ENCODE measurements at places on chromosomes 2 and 18. TPM values are rescaled to one million over a fixed set of nuclear protein-coding genes. Genes with fewer than 3 reads are reported as not detected.

GRCh38 chr2:149903626-149904025, 316.1 kb upstream of the MMADHC start:
- H3K4me3 ChIP-seq, result no peak overlapping the region
- H3K4me1 ChIP-seq, result no peaks in the 10 kb centered on the region
- no peaks in the 10 kb centered on the region for H3K36me3 ChIP-seq
- no peaks in the 10 kb centered on the region for H3K27me3 ChIP-seq
- DNase-seq, result no peak

Gene ACOXL
- total RNA-seq, result not detected

Gene FAM237A
- not detected for total RNA-seq

- H3K27ac ChIP-seq, result peak within 1 kb of the TSS; percentile 72
- no peaks in the 10 kb centered on the region for H3K27me3 ChIP-seq
- H3K36me3 ChIP-seq, result peaks cover 11% of the 10 kb centered on the region
- H3K4me1 ChIP-seq, result peaks cover 19% of the 10 kb centered on the region
- H3K4me3 ChIP-seq, result peak within 1 kb of the TSS; percentile 75
- DNase-seq, result peak; percentile 85
These were observed at the start of gene SNED1 for GRCh38 chr2:240997856-240998705. TSS of gene SNED1 (plus strand) at chr2:240998618. CDS start at chr2:240998838, 220 bp downstream.

Gene OR6B2
- total RNA-seq, result not detected

DNA sequence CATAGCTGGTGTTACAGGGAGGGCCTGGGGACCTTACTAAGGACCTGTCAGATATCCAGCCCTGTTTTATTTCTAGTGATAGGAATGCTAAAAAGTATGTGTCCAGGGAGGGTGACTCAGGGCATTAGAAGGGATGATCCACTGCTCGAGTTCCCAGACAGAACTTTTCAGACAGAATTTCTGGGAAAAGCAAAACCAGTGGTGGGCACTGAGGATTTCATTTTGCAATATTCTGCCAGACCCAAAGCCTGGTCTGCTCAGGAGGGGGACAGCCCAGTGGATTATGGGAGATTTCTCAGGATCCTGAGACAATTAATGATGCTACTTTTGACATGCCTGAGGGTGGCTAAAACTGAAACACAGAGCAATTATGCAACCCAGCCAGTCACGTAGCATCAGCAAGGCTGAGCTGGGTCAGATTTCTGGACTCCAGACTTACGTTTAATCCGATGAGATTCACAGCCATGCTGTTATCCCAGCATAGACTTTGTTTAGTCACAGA, 4.7 kb upstream of the KCNE4 start:
- H3K4me3 ChIP-seq, result no peak overlapping the region
- H3K27me3 ChIP-seq, result no peaks in the 10 kb centered on the region
- no peaks in the 10 kb centered on the region for H3K36me3 ChIP-seq
- H3K4me1 ChIP-seq, result peaks cover 20% of the 10 kb centered on the region
- DNase-seq, result peak; percentile 88

GRCh38 chr2:33432871-33433270, 43.6 kb upstream of the RASGRP3 start:
- H3K4me1 ChIP-seq, result peaks cover 14% of the 10 kb centered on the region
- no peak overlapping the region for H3K27ac ChIP-seq
- H3K27me3 ChIP-seq, result no peaks in the 10 kb centered on the region
- no peaks in the 10 kb centered on the region for H3K36me3 ChIP-seq
- H3K4me3 ChIP-seq, result no peak overlapping the region
- no peak for DNase-seq

- peaks cover 11% of the 10 kb centered on the region for H3K4me1 ChIP-seq
- H3K4me3 ChIP-seq, result no peak overlapping the region
- no peak for DNase-seq
- no peaks in the 10 kb centered on the region for H3K36me3 ChIP-seq
- H3K27me3 ChIP-seq, result no peaks in the 10 kb centered on the region
These were observed 47.3 kb downstream of the COA5 start for GRCh38 chr2:98561018-98561417.

Gene MPHOSPH10
- total RNA-seq, result 19.3 TPM

Gene STON1
- total RNA-seq, result 12.1 TPM

Gene STK11IP
- total RNA-seq, result 16.8 TPM

DNA sequence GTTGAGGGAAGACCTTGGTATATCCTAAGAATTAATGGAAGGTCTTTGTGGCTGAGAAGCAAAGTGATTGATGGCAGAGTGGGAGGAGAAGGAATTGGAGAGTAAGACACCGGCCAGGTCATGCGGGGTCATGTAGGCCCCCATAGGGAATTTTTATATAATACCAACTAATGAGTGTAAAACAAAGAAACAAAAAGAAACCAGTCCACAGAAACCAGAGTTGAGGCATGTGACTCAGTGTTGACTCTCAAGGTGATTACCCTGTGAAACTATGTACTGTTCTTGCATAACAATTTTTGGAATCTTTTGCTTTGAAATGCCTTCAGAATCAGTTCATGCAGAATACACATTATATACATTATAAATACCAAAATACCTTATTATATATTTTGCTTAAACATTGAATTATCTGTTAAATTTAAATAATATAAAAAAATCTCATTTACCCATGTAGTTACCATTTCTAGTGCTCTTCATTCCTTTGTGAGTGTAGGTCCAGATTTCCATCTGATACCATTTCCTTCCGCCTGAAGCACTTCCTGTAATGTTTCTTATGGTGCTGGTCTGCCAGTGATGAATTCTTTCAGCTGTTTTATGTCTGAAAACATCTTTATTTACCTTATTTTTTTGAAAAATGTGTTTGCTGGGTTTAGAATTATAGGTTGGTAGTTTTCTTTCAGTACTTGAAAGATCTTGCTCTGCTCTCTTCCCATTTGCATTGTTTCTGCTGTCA, 8.6 kb downstream of the CLIP4 start:
- peak; percentile 72 for DNase-seq
- H3K4me1 ChIP-seq, result peaks cover 4% of the 10 kb centered on the region
- H3K27me3 ChIP-seq, result no peaks in the 10 kb centered on the region
- H3K27ac ChIP-seq, result peak overlapping the region; percentile 70
- no peak overlapping the region for H3K4me3 ChIP-seq
- H3K36me3 ChIP-seq, result peaks cover 2% of the 10 kb centered on the region

Gene PPP1CB
- 172 TPM for total RNA-seq

GRCh38 chr2:43998263-43998662, 2.5 kb upstream of the LRPPRC start:
- no peak overlapping the region for H3K27ac ChIP-seq
- DNase-seq, result no peak
- no peaks in the 10 kb centered on the region for H3K4me1 ChIP-seq
- H3K36me3 ChIP-seq, result no peaks in the 10 kb centered on the region

DNA sequence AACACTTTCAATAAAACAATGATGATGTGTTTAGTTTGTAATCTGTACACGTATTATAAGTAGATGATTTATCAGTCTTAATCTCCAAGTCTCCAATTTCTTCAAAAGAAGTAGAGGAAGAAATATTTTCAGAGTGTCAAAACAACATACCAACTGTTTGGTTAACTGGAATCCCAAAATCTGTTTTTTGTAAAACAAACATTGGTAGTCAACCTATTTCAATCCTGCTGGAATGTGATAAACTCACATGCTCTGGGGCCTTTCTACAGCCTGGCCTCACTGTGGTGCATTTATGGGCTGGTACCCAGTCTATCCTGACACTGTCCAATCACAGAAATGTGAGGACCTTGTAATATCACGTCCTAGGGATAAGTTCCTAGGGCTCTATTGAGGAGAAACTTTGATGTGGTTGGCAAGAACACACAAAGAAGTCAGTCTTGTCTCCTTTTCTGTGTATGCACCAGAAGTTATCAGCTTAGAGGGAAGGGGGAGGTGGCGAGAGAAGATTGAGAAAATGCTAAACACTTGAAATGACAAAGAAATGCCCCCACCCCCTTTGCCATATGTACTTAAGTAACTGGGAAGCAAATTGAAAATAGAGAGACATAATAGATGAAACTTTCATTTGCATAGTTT, 47.2 kb downstream of the PRKRA start:
- no peaks in the 10 kb centered on the region for H3K27me3 ChIP-seq
- DNase-seq, result no peak
- peaks cover 5% of the 10 kb centered on the region for H3K4me1 ChIP-seq
- no peak overlapping the region for H3K4me3 ChIP-seq
- no peaks in the 10 kb centered on the region for H3K36me3 ChIP-seq
- H3K27ac ChIP-seq, result peak overlapping the region; percentile 17

Gene TNFAIP6
- 53.8 TPM for total RNA-seq

Gene ERMN
- total RNA-seq, result 0.17 TPM

DNA sequence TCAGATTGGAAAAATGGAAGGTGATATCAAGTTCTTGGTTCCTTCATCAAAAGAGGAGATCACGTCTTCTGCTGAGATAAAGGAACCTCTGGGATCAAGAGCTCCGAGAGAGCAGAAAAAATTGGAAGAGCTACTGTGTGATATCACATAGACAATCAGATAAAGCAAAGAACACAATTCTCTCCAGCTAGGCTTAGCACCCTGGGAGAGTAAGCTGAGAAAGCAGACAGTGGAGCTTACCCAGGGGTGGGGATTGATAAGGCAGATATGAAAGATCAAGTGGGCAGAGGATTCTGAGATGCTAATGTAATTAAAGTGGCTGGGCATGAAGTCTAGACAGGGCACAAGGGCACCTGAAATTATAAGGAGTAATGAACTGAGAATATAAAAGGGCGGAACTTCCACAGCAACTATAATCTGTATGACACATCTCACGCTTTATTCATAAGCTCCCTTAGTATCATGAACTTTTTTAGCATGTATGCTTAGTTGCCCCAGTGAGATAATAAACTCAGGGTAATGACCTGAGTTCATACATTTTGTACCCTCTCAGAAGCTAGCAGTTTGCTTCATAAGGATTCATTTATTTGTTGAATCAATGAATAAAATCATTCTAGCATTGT, 65.8 kb downstream of the FAM161A start:
- H3K27me3 ChIP-seq, result peaks cover 5% of the 10 kb centered on the region
- H3K4me1 ChIP-seq, result no peaks in the 10 kb centered on the region
- no peak overlapping the region for H3K27ac ChIP-seq
- no peaks in the 10 kb centered on the region for H3K36me3 ChIP-seq

DNA sequence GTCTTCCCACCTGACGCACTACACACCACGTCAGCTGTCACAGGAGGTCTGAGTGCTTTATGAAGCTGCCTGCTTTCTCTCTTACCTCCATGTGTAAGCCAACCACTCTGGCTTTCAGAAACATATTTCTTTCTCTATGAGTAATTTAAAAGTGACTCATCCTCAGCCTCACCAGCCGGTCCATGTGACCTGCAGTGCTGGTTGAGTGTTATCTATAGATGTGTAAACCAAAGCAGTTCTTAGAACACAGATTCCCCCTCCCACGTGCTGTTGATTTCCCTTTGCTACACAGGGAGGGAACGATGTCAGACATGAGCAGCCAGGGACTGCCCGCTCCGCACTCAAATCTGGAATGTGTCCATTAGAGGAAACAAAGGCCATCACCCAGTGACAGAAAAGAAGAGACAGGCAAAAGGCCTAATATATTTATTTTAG, 157.8 kb downstream of the BCL2 start:
- peak; percentile 94 for DNase-seq
- no peaks in the 10 kb centered on the region for H3K36me3 ChIP-seq
- no peak overlapping the region for H3K4me3 ChIP-seq
- H3K4me1 ChIP-seq, result peaks cover 12% of the 10 kb centered on the region
- H3K27me3 ChIP-seq, result no peaks in the 10 kb centered on the region
- peak overlapping the region; percentile 53 for H3K27ac ChIP-seq

Gene PTMA
- total RNA-seq, result 481 TPM

GRCh38 chr2:186125625-186126024, 360.4 kb upstream of the ZC3H15 start:
- DNase-seq, result peak; percentile 7
- no peak overlapping the region for H3K27ac ChIP-seq
- H3K27me3 ChIP-seq, result no peaks in the 10 kb centered on the region
- H3K4me3 ChIP-seq, result no peak overlapping the region
- no peaks in the 10 kb centered on the region for H3K4me1 ChIP-seq

Gene LHCGR
- total RNA-seq, result not detected

DNA sequence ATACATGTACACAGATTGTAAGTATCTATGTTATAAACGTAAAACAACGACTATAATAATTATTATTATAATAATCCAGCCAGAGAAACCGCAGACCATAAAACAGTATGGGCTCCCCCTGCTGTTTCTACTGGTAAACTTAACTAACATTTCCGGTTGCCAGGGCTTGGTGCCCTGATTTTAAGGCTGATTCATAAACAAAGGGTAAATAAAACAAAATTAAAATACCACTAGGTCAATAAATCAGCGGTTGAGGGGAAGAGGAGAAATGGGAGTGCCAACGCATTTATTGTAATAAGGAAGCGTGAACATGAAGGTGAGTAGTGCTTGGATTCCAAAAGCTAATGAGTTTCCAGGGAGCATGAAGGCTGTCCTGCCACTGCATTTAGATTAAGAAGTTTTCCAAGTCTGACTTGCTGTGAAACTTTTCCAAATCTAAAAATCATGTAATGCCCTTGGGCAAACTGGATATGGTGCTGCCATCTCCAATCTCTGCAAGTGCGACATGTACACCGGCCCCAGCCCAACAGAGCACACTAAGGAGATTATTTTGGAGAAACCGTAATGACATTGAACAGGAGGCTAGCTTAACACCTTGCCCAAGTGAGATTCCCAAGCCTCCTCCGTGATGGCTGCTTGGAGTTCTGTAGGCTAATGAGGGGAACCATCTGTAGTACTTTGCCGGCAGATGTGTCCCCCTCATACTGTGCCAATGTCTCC, 50.7 kb upstream of the HNRNPA3 start:
- no peaks in the 10 kb centered on the region for H3K36me3 ChIP-seq
- H3K4me1 ChIP-seq, result peaks cover 6% of the 10 kb centered on the region
- no peak overlapping the region for H3K4me3 ChIP-seq
- peak; percentile 20 for DNase-seq

DNA sequence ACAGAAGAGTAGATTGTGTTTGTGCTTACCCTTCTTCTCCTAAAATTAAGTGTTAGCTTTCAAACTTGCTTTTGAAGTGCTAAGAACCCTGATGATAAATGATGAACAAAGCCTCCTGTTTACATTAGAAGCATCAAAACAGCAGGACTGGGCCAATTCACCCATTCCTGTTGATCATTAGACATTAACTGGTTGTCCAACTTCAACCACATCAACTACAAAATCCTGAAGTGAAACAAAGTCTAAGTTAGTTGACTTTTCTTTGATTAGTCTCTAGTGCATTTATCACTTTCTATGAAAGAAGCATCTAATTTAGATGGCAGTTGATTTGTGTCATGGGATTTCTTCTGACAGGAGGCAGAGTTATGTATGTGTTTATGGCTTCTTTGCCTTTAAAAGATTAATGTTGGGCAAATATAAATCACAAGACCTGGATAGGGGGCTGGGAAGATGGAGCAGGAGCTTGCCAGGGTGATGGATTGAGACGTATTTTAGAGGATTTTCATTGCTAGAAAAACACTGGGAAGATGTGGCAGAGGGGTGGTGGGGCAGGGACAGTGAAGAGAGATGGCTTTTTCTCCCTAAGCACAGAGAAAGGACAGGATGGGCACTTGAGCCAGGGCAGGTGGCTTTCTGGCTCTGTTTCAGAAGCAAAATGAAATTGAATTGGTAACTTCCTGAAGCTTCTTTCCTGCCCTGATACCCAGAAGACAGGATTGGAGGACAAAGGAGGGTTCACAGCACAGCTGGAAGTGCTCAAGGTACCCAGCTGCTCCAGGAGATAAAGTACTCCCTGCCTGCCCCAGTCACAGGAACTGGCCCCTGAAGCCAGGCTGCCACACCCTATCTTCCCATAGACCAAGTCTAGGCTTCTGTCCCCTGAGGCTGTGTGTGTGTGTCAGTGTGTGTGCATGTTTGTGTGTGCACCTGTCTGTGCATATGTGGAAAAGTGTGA, 20.5 kb downstream of the GYPC start:
- no peak overlapping the region for H3K27ac ChIP-seq
- no peaks in the 10 kb centered on the region for H3K4me1 ChIP-seq
- no peak overlapping the region for H3K4me3 ChIP-seq
- DNase-seq, result no peak

- peak; percentile 79 for DNase-seq
- no peaks in the 10 kb centered on the region for H3K36me3 ChIP-seq
- H3K27ac ChIP-seq, result no peak overlapping the region
- H3K27me3 ChIP-seq, result no peaks in the 10 kb centered on the region
These were observed 396.8 kb downstream of the NCKAP5 start for GRCh38 chr2:133171393-133172004.

Gene ALPI
- not detected for total RNA-seq

Gene CEP192
- 32.7 TPM for total RNA-seq

Measured in fibroblast of lung (primary cell).